ENCODE measurements at places on chromosomes 12 and 14.

DNA sequence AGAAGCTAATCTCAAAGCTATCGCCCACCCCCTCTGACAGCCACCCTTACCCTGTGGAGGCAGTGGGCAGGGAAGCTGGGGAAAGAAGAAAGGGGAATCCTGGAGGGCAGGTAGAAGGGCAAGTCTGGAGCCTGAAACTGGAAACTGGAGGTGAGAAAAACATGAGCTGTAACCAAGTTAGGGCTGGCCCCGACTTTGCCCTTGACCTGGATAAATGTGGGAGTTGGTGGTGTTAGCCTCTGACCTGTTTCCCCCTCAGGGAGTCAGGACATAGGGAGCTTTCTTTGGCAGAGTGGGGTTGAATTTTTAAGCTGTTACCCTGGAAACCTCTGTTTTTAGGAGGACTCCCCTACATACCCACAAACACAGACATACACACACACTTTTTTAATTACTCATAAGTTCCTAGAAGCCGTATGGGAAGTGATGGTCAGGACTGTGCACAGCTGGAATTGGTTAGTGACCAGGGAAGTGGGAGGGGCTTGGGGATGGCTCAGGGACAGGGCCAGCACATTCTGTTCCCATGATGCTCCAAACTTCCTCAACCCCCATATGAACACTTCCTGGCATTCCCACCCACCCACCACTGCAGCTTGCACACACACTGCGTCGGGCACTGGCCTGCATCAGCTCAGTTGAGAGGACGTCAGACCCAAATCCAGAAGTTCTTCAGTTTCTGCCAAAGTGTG is 5.0 kb upstream of the MMP19 start:
- DNase-seq = peak; percentile 96

DNA sequence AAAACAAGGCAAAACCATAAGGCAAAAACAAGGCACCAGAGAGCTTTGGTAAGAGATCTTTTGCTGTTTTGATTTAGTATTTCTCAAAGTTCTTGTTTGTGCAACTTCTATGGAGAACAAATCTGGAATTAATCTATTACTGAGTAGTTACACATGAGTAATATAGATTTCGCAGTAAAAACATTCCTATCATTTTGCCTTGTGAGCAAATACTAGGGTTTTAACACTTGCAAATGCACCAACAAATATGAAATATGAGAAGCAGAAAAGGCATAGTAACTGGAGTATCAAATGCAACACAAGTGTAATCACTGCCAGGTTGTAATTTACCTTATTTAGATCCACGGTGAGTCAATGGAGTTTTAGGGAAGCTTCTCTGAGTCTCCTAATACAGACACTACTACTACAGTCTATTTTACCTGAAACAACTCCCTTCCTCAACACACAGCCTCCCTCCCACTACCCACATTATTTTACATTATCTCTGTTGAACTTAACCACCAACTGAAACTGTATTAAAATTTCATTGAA is 324.1 kb downstream of the FLRT2 start:
- no peak for DNase-seq

GRCh38 chr12:4567073-4567881 is 5.3 kb downstream of the DYRK4 start:
- DNase-seq = no peak

- peak; percentile 77 for DNase-seq
Observed at GRCh38 chr12:11827091-11828061, 177.9 kb downstream of the ETV6 start.

DNA sequence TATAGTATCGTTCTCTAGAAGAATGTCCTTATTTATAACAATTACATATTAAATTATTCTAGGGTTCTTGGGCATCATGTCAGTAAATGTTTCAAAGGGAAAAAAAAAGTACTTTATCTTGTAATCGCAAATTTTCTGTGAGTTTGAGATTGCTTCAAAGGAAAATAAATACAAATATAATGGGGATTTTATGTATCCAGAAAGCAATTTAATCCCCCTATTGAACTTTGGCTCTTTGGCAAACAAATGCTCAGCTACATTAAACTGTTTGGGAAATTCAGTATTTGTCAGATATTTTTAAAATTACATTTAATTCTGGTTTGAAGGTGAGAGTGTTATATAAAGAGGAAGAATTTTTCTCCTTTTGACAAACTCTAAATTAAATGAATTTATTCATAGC is 8.0 kb downstream of the ACSS3 start:
- DNase-seq = no peak

DNA sequence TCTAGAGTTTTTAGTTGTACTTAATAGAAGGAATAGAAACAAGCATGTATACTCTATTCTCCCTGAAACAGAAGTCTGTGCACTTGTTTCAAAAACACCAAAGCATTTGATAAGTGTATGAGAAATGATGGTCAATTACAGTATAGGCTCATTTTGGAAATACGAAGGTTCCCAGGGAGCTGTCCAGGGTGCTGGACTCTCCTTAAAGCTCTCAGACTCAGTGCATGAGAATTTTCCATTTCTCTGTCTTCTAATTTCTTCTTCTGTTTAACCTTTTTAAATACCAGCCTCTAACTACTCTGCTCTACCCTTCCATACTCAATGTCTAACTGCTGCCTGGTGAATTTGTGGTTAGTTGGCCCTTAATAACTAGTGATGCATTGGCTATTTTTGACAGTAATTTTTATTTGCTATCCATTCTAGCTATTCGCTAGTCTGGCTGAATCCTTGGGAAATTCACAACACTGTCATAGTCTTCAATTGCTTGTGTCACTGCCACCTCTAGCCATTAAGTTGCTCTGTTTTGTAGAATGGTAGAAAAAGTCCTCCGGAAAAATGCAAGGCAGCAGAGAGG is 229.2 kb downstream of the NRXN3 start:
- DNase-seq = no peak

GRCh38 chr14:69356903-69357543 is 41.1 kb downstream of the ERH start:
- DNase-seq = no peak

- DNase-seq = no peak
Observed at GRCh38 chr12:113086249-113087164, 30.0 kb downstream of the DTX1 start.

DNA sequence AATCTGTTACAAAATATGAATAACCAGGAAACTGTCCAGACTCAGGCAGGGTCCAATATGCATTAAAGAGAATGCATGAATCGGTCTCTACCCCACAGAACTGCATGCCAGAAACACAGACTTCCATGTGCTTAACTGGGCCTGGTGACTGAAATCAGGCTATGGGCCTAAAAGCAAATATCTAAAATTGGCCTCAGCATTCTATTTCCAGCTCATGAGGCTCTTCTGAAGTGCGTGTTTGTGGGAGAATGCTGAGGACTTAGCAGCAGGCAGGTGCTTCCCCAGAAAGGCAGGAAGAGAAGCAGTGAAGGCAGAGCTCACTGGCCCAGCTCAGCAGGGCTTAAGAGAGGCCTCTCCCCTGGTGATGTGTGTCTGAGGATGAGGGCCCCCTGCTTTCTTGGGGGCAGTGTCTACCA is 48.5 kb downstream of the ADGRD1 start:
- no peak for DNase-seq

DNA sequence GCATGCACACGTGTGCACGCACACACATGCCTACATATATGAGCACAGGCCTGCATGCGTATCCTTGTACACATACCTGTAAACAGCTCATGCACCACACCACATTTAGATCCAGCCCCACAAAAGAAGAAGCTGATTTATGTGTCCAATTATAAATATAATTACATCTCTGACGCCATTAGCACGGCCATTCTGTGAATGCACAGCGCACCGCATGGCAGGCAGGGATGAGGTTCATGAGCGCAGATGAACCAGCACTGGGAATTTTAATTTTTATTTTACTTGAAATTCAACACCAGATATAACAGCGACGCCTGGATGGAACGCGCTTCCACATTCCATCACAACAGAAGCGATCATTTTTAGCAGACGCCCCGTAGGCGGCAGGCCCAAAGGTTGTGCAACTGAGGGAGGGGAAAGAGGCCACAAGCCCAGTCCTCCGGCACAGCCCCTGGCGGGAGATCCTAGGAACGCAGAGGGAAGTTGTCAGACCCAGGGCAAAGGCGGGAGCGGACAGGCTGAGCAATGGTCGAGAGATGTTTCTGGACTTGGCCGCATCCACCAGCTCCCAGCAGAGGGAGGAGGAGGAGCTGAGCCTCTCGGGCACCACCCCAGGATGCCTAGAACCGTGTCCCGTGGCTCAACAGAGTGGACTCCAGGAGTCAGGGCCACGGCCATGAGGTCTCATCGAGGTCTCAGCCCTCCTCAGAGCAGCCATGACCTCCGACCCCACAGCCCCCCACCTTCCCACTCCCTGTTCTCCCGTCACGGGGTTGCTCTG is 37.9 kb upstream of the GALNT9 start:
- peak; percentile 68 for DNase-seq

- DNase-seq = no peak
Observed at GRCh38 chr14:22915886-22916521, 2.9 kb downstream of the RBM23 start.

GRCh38 chr12:44816446-44817017 is 59.6 kb downstream of the NELL2 start:
- no peak for DNase-seq

GRCh38 chr14:28012629-28013415 is 753.8 kb upstream of the FOXG1 start:
- DNase-seq = no peak

GRCh38 chr12:38838056-38838850 is 67.1 kb downstream of the CPNE8 start:
- DNase-seq = no peak

- no peak for DNase-seq
Observed at GRCh38 chr14:71716041-71716772, 216.0 kb upstream of the RGS6 start.
